ENCODE measurements at places on chromosomes 2 and 18.

DNA sequence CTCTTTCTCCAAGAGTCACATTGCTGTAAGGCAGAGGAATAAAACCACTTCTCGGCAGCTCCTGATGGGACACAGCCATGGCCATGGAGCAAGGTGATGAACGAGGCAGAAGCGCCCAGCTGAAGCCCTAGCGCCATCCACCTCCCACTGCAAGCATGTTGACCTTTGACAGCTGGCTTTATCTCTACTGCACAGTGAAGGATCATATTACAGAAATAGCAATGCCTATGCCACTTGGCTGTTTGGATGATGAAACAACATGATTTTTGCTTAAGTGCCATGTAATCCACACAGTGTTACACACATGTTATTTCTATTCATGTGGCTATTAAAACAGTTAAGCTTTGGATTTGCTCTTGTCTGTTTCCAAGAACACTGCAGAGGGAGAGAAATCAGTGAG lies 167.7 kb downstream of the VAPA start:
- DNase-seq, result no peak

GRCh38 chr18:57077786-57078552 lies 68.9 kb upstream of the BOD1L2 start:
- DNase-seq, result no peak

DNA sequence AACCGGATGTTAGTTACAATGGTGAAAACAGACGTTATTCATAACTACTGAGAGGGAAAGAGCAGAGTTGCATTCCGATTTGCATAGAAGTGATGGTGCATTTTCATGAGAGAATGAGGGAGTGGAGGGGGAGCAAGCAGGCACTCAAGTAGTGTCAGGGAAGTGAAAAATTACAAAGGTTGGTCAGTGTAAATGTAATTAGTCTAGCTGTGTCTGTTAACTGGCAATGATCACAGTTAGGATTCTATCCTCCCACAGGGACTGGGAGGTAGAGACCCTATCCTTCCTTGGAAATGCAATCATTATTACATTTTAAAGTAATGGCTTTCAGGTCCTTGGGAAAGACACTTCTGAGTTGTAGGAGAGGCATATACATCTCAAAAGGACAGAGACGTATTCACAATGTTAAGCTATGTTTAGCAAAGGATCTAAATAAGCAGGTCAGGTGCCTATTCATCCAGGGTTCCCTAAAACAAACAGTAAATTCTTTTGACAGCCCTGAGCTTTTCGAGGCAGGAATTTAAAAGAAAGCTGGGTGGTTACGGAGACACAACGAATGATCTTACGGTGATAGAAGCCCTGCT lies 1671.8 kb upstream of the DDX18 start:
- DNase-seq, result no peak

DNA sequence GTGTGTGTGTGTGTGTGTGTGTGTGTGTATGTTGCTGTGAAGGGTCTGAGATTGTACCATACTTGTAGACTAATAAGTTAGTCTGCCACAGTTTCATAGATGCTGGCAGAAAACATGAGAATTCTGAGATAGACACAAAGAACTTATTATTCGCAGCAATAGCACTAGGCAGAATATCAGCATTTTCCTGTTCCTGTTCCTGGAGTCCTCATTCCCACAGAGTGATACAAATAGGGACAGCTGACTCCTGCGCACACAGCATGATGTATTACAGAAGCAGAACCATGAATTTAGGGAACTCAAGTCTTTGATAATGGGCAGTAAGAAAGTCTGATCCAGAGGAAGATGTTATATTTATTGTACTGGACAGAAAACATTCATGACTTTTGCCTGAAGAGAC lies 1466.3 kb downstream of the DPP10 start:
- no peak for DNase-seq

- DNase-seq, result no peak
Measured at GRCh38 chr2:167144179-167144898, 256.1 kb downstream of the XIRP2 start.

DNA sequence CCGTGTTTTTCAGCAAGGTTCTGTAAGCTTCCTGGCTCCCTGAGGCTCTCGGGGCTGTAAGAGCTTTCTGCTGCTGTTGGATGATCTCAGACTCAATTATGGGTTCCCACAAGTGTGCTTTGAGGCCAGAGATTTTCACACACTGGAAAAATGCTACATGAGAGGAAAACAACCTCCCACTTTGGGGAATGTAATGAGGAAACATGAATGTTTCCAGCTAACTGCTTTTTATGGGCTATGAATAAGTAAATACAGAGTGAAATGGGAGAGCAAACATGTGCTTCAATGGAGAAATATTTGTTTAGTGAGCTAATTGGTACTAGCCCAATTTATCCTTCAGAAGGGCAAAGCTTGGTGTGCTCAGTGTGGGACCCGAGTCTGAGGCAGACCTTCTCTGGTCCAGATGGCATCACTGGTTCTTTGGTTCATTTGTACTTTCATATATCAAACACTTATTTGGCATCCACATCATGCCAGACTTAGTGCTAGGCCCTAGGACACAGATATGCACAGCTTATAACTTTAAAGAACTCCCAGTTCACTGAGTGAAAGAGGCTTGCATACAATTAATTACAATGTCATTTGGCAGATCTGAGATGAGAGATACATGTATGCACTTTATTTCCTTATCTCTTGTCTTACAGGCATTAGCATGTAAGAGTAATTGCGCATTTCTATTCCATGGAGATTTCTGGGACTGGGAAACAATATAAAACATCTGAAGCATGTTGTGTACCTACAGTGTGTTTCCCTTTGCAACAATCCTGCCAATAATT lies 248.8 kb downstream of the RDH14 start:
- no peak for DNase-seq

DNA sequence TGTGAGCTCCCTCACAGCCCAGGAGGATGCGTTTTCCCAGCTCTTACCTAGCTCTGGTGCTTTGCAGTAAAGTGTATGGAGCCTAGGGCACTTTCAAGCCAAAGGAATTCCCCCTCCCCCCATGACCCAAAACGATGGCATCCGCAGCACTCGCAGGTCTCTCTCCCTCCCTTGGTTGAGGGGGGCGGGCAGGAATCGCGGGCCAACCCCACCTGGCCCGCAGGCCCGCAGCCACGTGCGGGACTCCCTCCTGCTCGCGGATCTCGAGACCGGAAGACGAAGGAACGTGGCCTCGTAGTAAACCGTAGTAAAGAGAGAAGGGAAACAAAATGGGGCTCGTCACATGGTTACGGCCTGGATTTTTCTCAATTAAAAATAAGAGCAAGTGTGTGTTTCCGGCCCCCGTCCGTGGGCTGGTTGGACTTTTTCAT lies 8.5 kb downstream of the IRS1 start:
- DNase-seq, result no peak

DNA sequence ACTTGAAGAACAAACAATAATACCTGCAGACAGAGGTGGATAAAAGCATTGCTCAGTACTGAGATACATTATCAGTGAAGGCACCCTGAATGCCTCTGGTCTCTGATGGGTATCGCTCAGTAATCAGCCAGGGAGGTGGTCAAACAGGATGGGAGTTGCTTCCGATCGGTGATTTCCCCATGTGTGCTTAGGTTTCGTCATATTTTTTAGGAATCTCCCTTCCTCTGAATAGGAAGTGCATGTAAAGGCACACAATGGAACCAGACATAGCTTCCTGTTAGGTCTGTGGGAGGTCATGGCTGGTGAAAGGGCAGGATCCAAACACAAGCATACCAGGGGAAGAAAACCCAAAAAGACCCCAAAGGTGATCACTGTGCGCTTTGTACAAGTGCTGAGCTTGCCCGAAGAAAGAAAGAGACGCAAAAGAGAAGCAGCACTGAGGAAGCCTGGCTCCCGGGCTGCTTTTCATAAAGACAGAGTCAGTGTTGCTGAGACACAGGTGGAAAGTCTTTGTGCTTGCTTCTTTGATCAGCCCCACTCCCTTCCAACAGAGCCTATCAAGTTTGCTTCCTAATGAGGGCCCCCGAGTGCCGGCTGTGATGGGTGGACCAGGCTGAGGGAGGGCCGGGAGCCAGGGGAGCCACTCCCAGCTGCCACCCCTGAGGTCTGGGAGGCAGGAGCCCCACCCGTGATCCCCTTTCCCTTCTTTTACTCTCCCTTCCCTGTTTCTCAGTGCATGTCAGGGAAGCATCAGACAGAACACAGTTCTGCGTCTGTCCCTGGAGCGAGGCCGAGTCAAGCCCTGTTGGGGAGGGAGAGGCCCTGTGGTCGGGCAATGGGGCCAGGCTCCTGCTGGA lies 138.2 kb downstream of the SH3RF3 start:
- no peak for DNase-seq

- no peak for DNase-seq
Measured at GRCh38 chr18:79010802-79011201, 31.2 kb downstream of the SALL3 start.

DNA sequence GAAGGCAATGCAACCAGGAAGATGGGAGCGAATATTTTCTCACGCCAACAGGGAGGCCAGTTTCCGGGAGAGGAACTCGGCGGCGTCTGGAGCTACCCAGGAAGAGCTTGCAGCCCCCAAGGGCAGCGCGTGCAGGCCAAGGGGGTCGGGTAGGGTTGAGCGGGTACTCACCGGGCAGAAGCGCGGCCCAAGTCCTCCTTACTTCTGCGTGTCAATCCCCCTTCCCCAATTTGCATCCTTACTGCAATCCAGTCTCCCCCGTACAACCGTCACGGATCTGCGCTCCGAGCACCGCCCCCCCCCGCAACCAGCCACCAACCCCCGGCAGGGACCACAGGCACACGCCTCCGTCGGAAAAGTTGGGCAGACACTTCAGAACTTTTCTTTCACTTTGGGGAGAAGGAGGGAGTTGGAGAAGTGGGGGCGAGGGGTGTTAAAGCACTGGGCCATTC lies 1.3 kb downstream of the ATP8B1 start:
- DNase-seq, result no peak

DNA sequence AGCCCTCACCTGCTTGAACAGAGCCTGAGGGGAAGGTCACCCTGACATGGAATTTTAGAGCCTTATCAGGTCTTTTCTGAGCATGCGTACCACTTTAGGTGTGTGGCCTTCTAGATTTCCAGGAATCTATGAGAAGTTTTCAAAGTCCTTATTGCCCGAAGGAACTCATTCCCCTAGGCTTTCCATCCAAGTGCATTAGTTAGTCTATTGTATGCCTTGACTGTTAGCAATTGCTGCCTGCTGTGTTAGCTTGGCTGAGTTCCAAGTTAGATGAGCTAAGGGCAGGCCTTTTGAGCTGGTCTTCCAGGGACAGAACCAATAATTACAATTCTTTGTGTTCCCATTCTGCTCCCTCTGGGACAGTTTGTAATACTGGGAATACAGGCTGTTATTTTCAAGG lies 30.8 kb upstream of the PUM2 start:
- DNase-seq, result no peak

GRCh38 chr2:22855761-22856184 lies 529.2 kb upstream of the KLHL29 start:
- no peak for DNase-seq

DNA sequence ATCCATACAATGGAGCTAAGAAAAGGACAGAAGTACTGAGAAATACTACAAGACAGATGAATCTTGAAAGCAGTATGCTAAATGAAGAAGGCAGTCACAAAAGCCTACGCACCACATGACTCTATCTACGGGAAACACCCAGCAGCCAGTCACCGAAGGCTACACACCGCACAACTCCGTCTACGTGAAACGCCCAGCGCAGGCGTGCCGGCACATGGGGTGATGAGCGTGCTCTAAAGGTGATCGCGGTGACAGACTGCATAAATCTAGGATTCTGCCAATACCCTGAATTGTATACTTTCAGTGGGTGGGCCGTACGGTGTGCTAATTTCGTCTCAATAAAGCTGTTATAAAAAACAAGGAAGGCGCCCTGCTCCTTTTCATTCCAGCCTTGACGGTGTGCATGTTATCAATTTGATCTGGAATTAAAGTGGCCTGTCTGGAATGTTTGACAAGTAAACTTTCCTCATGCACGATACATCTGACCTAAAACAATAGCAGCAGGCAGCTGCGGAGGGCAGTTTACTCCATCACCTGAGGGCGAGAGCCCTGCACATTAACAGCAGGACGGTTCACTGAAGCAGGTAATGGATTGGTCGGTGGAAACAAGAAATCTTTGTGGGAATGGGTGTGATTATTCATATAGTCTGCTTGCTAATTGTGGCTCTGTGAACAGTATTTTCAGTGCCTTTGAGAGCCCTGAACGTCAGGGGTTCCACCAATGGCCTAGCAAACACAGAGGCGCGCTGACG lies 86.2 kb upstream of the SALL3 start:
- no peak for DNase-seq

GRCh38 chr2:109229094-109229675 lies 100.2 kb downstream of the SH3RF3 start:
- DNase-seq, result no peak

- no peak for DNase-seq
Measured at GRCh38 chr18:70183441-70183840, 22.0 kb downstream of the RTTN start.
